Naive thymus-derived CD4-positive, alpha-beta T cell (primary cell): ENCODE measurements at places on chromosomes 12 and 14.

DNA sequence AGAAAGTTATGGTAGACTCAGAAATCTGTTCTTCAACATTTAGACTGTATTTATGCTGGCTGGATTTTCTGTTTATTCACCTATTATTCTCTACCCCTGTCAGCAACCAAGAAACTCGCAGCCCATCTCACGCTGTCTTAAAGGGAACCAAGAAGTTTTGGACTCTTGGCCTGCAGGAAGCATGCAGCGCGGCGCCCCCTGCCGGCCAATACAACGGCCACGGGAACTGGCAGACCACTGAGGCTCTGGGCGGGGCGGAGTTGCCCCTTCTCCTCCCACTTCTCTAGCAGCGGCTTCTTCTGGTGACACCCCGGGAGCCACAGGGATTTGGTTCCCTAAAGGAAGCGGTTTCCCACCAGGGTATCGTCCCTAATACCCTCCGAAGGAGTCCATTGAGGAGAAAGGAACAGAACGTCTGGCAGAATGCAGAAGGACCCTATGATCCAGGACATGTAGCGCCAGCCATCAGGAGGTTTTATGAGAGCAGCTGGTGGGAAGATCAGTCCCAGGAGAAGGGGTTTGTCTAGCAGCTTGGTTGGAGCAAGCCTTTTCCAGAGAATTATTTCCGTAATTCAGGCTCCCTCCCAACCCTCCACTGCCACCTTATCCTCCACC lies 21.0 kb upstream of the RNASE2 start:
- peak; percentile 13 for DNase-seq

- DNase-seq: no peak
Observed at GRCh38 chr12:18658829-18659228, 79.0 kb downstream of the PLCZ1 start.

- DNase-seq: no peak
Observed at GRCh38 chr14:64841121-64841651, 38.5 kb downstream of the SPTB start.

DNA sequence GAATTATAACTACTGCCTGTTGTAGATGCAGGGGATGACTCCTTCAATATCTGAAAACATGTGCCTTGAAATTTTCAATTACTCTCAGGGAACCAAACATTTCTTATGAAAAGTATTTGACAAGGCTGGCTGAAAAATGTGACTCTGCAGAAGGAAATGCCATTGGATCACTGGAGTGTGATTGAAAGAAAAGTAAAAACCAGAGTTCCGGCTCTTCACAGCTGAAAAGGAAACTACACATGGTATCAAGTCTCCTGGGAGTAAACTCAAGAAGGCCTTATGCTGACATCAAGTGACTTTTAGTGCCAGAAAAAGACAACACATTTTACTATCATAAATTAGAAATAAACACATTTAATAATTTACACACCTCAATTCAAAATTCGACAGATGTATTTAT lies 693.0 kb downstream of the LRFN5 start:
- DNase-seq: no peak

DNA sequence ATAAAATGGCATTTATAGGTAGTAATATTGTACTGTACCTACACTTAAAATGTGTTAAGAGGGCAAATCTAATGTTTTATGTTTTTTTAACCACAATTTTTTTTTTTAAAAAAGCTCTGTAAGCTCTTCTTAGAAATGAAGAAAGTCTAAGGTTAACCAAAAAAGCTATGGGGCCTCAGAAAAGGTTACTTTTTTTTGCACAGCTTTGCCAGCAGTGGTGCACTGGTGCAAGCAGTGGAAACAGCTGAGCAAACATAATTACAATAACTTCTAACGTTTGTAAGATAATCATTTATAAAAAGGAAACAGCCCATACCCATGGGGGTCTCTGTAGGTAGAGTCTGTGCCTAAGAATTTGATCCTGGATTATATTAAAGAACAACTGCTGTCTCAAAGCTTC lies 85.1 kb upstream of the NID2 start:
- no peak for DNase-seq

- DNase-seq: no peak
Observed at GRCh38 chr14:105616802-105617192, 90.4 kb downstream of the TMEM121 start.

- DNase-seq: no peak
Observed at GRCh38 chr12:44618946-44619345, 257.2 kb downstream of the NELL2 start.

DNA sequence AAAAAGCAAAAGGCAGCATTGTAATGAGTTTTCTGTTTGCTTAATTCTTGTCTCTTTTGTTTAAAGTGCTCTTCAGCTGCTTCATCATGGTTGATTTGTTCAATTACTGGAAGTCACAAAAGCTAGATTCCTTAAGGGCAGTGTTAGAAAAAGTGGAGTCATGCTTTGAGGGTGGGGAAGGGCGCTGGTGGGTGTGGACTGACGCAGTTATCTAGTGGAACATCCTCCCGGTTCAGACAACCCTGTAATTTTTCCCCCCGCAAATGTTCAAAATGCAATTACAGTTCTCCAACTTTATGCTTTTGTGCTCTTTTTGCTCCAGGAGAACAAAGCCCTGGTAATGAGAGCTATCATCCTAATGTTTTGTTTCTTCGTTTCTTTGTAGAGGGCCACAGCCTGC lies 2.1 kb downstream of the AKAP6 start:
- DNase-seq: no peak

- DNase-seq: no peak
Observed at GRCh38 chr12:12197128-12197527, 69.7 kb downstream of the LRP6 start.

DNA sequence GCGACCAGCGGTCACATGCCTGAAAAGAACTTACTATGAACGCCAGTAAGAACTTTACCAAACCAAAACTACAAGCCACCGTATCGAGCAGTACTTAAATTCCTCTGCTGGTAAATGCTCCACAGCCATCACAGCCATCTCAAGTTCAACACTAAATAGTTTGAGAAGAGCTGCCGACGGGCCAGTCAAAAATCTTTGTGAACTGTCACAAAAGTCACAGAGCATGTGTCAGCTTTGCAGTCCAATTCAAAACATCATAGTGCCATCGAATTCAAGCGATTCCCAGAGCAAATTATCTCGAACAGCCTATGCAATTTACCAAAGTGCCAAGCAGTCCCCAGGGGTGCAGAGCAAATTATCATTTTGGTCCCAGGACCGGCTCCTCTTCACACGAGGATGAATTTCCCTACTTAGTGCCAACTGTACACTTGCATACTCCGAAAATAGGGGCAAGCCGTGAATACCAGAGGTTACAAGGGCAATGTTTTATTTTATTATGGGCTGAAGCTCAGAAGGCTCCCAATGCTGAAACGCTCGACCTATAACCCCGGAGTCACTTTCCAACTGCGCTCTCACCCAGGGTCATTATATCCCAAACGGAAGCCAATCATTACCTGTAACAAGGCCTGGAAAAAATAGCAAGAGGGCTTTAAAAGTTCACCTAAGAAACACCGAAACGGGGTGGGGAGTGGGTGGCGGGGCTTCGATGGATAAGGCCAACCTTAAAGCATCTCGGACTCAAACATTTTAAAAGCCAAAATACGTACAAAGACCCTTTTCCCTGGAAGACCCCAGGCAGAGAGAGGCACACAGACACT lies 1.1 kb downstream of the LRP6 start:
- no peak for DNase-seq

GRCh38 chr12:121095544-121096198 lies 37.0 kb upstream of the P2RX7 start:
- DNase-seq: peak; percentile 67

DNA sequence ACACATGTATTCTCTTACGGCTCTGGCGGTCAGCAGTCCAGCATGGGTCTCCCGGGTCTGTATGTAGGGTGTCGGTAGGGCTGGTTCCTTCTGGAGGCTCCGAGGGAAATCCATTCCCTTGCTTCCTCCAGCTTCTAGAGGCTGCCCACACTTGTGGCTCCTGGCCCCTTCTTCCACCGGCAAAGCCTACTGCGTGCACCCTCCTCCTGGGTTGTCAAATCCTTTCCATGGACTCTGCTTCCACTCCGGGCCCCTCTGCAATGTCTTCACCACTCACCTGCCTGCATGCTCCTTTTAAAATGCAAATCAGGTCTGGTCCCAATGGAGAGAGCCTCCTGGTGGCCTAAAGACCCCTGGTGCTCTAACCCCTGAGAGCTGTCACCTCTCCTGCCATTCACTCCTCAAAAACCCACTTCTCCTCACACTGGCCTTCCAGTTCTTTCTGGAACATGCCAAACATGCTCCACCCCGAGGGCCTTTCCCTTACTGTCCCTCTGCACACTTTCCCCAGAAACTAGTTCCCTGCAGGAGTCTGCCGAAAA lies 108.5 kb downstream of the DICER1 start:
- no peak for DNase-seq

DNA sequence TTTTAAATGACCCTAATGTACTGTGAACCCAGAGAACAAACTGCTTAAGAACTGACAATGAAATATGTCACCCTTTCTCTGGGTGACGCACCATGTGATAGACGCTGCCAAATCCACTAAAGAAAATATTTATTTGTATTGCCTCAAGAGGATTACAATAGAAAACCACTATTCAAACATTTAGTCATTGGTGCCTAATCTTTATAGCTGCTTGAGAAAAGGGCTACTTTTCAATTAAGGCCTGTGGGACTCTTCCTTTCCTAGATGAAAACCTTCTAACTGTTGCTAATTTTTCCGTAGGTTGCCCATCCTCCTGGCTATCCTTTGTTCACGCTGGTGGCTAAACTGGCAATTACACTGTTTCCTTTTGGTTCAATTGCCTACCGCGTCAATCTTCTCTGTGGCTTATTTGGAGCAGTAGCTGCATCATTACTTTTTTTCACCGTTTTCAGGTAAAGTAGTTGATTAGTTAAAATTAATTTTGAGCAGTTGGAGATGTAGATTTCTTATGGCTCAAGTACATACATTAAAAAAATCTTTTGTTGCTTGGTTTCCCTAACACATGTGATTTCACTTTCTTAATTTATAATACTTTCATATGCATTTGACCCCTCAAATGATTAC lies 6.0 kb downstream of the TMEM260 start:
- no peak for DNase-seq

GRCh38 chr14:32134448-32135097 lies 57.5 kb downstream of the ARHGAP5 start:
- DNase-seq: no peak

DNA sequence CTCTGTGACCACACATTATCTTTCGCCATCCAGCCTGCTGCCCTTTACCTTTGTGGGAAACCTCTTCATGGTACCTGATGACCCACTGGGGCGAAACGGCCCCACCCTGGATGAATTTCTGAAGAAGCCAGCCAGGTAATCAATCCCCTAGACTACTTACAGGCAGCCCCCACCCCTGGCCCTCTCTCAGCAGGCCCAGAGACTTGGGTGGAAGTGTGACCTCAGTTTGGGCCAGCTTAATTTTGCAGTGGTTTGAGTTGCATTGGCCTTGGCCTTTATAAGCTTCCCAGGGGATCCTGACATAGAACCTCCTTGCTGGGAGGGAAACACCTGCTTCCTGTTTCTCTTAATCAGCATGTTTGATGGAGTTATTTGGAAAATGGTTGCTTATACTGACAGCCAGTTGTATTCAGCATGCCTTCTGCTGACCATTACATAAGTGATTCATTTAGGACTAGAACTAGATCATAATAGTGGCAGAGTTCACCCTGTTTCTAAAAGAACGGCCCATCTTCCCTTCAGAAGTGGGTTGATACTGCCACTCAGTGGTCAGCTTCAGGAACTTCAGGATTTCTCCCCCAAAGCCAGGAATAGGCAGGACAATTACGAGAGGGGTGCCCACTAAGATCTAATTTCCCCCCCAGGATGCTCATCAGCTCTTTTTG lies 6.1 kb downstream of the SDR39U1 start:
- DNase-seq: peak; percentile 52

- no peak for DNase-seq
Observed at GRCh38 chr14:75040959-75041358, 10.3 kb downstream of the MLH3 start.

- no peak for DNase-seq
Observed at GRCh38 chr12:82931349-82932116, 244.8 kb downstream of the TMTC2 start.

GRCh38 chr12:24349051-24349799 lies 399.8 kb upstream of the SOX5 start:
- DNase-seq: no peak

DNA sequence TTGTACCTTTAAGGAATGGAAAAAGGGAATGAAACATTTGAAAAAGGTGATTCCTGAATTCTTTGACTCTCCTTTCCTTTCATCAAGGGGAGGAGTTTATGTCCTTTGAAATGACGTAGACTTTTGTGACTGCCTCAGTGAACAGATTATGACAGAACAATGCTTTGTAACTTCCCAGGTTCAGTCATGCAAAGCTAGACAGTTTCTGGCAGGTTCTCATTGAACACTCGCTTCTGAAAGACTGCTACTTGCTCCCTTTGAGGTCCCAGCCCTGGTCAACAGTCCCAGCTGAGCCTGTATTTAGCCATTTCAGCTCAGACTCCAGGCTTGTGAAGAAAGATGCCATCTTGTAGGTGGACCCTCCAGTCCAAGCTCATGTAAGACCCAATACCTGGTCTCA lies 1178.9 kb downstream of the BCL11B start:
- DNase-seq: no peak

GRCh38 chr14:90774316-90774715 lies 41.9 kb downstream of the TTC7B start:
- no peak for DNase-seq

DNA sequence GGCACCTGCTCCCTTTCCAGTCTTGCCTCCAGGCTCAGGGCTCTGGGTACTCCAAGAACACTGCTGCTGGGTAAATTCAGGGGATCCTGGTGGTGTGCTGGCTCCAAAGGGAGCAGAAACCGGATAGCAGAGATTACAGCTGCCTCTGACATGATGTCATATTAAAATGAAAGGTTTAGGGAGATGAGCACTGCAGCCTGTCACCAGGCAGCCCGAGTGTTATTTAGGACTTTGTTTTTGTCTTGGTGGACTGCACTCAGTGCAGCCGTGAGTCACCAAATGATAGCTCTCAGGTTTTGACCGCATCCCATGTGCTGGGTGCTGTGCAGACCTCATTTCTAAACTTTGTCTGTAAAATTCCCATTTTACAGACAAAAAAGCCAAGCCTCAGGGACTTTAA lies 266.0 kb upstream of the CRY1 start:
- DNase-seq: no peak

DNA sequence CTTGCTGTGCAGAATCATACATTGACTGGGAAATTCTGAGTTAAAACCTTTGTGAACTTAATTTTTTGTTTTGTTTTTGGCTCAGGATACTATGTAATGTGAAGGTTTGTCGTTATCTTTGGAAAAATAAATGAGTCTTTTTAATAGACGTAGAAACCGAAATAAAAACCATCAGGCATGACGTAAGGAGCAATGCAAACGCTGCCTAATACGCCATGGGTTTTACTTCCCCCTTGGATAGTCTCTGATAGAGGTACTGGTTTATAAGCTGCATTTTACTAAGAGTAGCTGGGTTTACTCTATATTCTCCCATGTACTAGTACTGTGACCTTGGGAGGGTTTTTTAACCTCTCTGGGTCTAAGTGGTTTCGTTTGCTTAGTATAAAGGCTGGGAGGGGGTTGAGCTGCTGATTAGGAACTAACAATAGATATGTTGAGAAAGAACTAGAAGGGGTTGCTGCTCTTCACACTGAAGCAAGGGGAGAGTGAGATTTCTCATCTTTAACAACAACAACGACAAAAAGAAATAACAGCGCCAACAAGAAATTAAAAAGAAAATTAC lies 66.8 kb upstream of the SLCO1C1 start:
- DNase-seq: no peak
